ENCODE measurements at places on chromosomes 12 and 14.

DNA sequence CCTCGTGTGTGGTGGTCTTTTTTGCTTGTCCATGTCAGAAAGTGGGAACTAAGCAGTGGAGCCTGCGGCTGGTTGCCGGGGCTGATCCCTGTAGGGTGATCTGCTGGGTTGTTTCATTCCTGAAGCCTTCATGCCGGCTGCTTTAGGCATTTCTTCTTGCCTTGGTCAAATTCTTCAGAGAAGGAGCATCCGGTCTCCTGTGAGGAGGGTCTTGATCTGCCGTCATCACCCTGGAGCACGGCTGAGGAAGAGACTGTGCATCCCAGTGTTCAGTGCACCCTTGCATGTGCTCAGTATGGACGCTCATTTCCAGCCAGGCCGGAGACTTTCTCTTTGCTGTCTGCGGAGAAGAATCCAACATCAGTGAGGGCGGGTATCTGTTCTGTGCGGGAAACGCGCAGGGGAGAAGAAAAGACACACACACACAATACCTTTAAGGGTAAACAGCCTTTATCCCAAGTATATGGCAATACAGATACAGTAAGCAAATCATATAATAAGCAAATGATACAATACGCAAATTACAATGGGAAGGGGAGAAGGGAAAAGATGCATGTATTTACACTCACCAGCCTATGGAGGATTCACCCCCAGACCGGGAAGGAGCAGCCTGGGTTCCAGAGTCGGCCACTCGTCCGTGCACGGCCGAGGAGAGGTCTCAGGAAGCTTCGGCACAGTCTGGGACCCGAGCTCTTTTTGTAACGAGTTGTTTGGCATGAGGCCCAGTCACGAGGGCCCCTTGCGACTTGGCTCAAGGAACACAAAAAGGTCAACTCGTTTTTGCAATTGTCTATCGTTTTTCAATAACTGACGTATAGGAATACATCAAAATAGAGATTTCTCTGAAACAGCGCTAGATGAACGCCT lies 1366.8 kb upstream of the TMEM132C start:
- no peak for DNase-seq

- DNase-seq = no peak
These were observed 7.5 kb downstream of the KLRG1 start for GRCh38 chr12:8996682-8997405.

- no peak for DNase-seq
These were observed 113.2 kb downstream of the CAND1 start for GRCh38 chr12:67382241-67382871.

DNA sequence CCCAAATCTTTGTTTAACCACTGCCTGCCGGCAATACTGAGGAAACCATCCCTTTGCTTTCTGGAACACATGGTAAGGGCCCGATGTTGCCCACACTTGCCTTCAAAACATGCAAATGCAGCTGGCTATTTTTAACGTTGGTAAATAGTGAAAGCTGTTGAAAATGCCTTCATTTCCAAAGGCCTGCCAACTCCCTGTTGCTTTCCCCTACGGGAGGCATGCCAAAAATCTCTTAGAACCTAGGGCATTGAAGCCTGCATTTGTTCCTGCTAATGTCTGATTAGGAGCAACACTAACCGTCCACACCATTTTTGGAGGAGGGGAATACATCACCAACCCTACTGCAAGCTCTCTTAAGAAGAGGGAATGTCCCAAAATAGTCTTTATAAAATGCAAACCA lies 152.6 kb upstream of the NOS1 start:
- no peak for DNase-seq

- no peak for DNase-seq
These were observed 40.7 kb downstream of the NKX2-1 start for GRCh38 chr14:36479344-36479743.

GRCh38 chr12:18139989-18140596 lies 50.1 kb upstream of the RERGL start:
- peak; percentile 26 for DNase-seq

GRCh38 chr12:62846491-62846890 lies 88.5 kb downstream of the PPM1H start:
- no peak for DNase-seq

DNA sequence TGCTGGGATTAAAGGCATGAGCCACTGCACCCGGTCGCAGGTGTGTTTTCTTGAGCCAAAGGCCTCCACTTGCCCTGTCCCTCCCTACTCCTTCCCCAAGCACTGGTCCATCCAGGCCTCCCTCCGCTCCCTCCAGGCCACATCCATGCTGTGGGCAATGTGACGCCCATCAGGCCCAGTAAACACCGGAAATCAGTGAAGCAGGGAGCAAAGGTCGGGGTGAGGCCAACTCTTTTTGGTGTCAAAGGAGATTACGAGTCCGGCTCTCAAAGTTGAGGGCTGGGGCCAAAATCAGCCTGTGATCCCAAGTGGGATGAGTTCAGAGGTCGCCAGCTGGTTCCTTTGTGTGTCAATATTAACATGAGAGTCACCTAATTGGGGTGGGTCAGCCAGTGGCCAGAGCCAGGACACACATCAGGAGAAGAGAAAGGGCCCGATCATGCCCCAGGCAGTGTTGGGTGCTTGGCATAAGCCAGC lies 195.7 kb downstream of the RBM19 start:
- no peak for DNase-seq

DNA sequence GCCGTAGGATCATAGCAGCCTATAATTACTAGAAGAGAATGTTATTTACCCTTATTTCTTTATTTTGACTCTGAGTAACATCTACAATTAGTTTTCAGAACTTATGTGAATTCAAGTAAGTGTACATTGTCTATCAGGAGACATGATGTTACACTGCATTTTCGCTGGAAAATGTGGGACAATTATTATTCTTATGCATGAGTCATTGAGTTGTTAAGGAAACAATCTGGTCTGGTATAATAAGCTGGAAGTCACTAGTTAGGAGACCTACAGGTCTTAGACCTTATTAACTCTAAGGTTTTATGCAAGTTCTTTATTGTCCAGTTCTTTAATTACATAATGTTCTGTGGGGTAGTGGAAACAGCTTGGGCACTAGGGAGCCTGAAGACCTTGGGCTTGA lies 5.8 kb downstream of the KTN1 start:
- no peak for DNase-seq

- DNase-seq = no peak
These were observed 367.7 kb downstream of the SLC16A7 start for GRCh38 chr12:59963546-59963945.

DNA sequence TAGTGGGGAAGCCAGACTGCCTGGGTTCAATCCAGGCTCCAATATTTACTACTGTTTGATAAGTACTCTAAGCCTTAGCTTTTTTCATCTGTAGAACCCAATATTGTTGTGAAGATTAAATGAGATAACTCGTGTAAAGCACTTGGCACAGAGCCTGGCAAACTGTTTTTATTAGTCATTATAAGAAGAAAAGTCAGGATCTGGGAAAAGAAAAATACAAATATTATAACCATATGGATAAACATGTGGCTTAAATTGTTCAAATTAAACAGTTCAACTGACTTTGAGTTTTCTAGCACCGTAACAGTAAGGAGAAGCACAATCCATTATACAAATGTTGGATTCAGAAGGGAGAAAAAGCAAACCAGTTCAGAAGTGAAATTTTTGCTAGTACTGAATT lies 22.0 kb upstream of the CDK17 start:
- DNase-seq = no peak

DNA sequence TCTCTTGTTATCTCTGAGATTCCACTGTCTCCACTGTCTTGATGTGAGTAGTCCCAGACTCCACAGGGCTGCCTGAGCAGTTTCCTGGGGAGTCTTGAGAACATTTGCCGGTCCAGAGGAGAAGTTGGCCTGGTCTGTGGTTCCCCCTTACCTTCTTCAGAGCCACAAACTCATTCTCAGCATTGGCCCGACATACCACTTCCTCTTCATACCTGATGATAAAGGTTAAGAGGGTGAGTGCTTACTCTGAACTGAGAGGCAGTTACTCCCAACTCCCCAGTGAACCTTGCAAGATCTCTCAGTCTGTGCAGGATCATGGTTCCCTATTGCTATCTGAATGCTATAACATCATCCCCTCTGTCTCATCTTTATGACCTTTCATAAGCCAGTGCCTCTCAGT lies 2.6 kb downstream of the KRT84 start:
- no peak for DNase-seq

GRCh38 chr12:57452181-57452936 lies 2.7 kb upstream of the INHBE start:
- no peak for DNase-seq

GRCh38 chr12:97560786-97561618 lies 98.4 kb downstream of the RMST start:
- DNase-seq = no peak

GRCh38 chr12:71636704-71637115 lies 26.9 kb downstream of the ZFC3H1 start:
- peak; percentile 13 for DNase-seq

- peak; percentile 24 for DNase-seq
These were observed 8.4 kb downstream of the OR6S1 start for GRCh38 chr14:20632831-20633691.

DNA sequence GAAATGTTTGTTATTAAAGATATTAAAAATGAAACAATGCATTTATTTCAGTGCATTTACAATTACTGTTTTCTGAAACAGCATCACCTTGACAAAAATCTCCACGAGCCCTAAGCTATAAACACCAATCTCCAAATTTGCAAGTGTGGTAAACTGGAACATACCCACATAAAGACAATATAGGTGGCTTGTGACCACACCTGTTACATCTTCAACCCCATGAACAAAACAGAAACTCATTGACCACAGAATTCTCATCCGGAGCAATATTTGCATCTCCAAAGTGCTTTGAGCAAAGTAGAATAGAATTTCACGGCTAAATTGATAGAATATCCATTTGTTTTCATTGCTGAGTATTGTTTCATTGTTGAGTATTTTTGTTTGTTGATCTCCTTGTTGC lies 375.2 kb upstream of the FLRT2 start:
- DNase-seq = no peak

DNA sequence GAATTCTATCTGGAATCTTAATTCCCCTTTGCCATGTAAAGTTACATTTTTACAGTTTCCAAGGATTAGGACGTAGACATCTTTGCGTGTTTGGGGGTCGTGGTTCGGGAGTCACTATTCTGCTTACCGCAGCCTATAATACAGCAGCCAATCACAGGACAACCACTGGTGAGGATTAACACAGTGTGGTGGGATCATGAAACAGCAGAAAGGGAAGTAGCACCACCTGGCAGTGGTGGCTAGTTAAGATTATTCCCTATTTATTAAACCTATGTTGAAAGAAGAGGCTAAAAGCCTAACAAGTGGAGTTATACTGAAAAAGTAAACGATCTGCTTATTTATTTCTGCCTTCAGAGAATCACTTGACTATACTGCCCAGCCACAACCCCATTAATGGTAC lies 71.7 kb downstream of the IPO8 start:
- no peak for DNase-seq

DNA sequence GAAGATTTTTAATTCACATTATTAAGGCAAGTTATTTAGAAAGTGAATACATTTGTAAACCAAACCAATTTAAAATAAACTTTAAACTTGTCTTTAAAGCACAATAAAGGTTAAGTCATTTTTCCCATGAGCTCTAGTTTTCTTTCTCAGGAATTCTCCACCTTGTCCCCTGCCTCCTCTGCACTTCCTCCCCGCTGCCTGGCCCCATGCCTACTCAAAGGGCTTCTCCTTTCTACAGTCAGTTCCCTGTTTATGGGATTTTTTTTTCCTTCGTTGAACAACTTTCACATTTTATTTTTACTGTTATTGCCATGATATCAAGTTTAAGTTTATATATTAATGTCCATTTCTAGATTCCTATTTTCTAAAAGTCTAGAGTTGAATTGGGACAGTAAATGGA lies 223.0 kb downstream of the SLC25A21 start:
- no peak for DNase-seq

DNA sequence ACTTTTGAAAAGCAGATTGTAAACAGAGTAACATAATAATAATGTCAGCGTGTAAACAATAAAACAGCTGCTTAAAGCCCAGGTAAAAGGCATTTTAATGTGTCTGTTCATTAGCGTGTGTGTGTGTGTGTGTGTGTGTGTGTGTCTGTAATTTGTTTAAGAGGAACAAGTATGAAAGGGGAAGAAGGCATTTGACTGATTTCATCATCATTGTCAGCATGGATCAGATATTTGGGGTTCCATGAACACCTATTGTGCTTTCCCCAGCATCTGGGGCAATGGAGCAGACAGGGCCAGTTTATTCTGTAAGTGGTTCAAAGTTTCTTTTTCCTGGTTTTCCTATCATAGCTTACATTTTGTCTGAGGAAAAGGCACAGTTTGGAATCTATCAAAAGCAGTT lies 28.9 kb downstream of the SLC25A21 start:
- DNase-seq = no peak

GRCh38 chr14:101862711-101863110 lies 101.2 kb downstream of the PPP2R5C start:
- DNase-seq = no peak

DNA sequence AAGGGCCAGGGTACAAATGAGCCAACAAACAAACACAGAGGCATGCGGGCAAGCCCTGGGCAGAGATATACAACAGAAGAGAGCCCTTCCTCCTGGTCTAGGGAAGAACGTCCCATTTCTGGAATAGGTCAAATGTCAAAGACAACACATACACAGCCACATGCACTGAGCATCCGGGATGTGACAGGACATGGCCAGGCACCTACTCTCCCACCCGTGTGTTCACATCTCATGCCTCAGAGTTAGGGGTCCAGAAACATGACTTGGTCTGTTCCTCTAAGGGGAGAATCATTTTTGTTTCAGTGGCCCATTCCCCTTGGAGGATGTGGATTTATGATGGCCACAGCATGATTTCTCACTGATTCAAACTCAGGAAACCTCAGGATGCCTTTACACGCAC lies 801 bp upstream of the ASB2 start:
- DNase-seq = no peak

DNA sequence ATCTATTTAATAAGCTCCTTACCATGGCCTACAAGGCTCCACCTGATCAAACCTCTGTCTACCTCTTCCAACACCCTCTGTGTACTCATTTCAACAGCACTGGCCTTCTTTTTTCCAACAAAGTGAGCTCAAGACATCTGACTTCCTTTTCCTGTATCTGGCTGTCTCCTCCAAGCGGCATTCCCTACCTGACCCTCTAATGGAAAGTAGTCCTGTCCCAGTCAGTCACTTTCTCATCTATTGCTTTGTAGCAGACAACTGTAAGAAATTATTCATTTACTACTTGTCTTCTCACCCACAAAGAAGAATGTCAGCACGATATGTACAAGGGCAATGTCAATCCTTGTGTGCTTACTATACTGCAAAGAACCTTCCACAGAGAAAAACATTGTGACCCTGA lies 149.6 kb downstream of the MED13L start:
- no peak for DNase-seq

DNA sequence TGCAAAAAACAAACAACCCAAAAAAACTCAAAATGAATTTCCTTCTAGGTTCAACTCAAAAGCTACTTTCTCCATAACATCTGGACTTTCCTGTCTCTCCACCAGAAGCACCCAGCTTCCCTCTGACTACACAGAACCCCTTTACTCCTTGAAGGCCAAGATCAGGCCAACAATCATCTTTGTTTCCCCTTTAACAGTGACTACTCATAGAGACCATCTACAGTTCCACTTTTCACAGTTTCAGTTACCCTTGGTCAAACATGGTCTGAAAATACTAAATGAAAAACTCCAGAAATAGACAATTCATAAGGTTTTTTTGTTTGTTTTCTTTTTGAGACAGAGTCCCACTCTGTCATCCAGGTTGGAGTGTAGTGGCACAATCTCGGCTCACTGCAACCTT lies 11.8 kb downstream of the GCH1 start:
- no peak for DNase-seq

Data from T-helper 2 cell (primary cell).